GM12878 (cell line): ENCODE measurements at places on chromosomes 11 and 22.

GRCh38 chr11:66996609-66997273 lies 21.6 kb downstream of the C11orf86 start:
- DNase-seq, result no peak

GRCh38 chr11:134733646-134734045 lies 321.6 kb upstream of the B3GAT1 start:
- DNase-seq, result no peak

DNA sequence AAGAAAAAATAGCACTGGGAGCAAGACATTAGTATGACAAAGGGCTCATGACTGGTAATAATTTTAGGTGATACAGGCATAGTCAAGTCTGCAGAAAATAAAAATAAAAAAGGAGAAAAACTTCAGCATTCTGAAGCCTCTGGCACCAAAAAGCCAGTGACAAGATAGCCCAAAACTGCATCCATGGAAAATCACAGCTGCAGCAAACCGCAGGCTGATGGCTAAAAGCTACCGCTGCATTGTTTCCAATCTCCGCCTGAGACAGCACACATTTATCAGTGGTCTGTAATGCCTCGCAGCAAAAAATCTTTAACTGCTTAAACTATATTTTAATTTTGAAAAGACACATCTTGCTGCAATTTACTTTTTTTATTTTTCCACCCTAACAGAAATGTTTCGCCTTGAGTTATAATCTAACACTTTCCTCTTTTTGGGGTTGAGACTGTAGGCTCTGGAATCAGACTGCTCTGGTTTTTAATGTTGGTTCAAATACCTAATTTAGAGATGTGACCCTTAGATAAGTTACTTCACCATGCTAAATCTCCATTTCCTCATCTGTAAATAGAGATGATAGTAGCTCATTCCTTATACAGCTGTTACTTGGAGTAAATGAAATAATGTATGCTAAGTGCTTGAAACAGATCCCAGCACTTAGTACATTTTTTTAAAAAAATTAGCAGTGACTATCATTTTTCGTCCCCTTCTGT lies 42.0 kb upstream of the FIBIN start:
- no peak for DNase-seq

GRCh38 chr11:69791276-69792180 lies 16.4 kb upstream of the FGF4 start:
- DNase-seq, result no peak

GRCh38 chr11:7021318-7021717 lies 1.0 kb downstream of the NLRP14 start:
- DNase-seq, result no peak

DNA sequence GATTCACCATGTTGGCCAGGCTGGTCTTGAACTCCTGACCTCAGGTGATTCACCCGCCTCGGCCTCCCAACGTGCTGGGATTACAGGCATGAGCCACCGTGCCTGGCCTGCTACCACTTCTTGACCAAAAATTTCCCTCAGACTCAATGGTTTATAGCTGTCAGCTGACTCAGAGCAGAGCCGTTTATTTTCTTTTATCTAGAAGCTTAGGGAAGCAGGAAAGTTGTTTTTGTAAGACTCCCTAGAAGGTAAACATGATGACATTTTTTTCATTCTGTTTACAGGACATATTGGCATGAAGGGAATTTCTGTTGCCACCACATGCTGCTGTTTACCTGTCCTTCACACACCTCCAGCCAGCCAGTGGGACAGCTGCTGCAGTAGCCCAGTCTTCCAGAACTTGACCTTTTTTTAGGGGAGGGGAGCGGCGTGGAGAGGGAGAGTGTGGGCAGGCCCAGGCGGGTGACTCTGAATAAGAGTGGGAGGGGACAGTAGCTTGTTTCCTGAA lies 56.1 kb upstream of the PTPRJ start:
- DNase-seq, result no peak

- DNase-seq, result no peak
Measured at GRCh38 chr11:63883791-63884190, 33.2 kb downstream of the RCOR2 start.

DNA sequence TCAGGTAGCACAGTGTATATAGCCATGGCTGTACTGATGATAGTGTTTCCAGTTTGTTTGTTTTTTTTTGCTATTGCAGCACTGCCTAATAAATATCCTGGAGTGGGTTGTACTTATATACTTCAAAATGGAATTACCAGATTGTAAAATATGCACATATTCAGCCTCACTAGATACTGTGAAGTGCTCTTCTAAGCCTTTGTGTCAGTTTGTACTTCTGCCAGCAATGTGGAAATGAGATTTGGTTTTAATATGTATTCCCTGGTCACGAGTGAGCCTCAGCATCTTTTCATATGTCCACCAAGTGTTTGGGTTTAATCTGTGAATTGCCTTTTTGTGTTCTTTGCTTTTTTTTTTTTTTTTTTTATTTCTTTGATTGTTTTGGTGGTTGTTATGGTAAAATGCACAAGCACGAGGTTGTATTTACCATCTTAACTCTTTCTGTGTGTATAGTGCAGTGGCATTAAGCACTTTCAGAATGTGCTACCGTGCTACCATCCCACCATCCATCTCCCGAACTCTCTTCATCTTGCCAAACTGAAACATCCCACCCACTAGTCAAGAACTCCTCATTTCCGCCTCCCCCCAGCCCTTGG lies 34.9 kb downstream of the ST3GAL4 start:
- DNase-seq, result no peak

- DNase-seq, result peak; percentile 32
Measured at GRCh38 chr11:68120273-68121066, 718 bp downstream of the CHKA start.

- DNase-seq, result no peak
Measured at GRCh38 chr11:27465629-27466028, 7.0 kb downstream of the LGR4 start.

DNA sequence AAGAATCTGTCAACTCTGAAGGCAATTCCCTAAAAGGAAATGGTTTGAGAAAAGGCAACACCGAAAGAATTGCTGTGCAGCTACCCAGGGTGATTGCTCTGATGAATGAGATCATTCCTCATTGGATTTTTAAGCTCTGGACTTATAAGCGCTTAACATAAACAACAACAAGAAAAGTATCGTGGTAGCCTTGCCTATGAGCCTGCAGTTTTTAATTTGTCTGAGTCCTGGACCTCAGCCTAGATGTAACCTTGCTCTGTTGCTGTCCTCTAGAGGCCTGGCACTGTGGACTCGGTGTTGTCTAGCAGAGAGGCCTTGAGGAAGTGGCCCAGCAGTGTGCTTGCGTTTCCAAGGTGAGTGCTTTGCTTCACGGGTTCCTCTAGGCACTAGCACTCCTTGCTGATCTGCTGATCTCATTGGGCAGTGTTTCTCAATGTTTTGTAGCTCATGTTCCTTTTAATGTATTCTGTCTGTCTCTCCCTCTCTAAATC lies 20.4 kb downstream of the CCDC81 start:
- no peak for DNase-seq

DNA sequence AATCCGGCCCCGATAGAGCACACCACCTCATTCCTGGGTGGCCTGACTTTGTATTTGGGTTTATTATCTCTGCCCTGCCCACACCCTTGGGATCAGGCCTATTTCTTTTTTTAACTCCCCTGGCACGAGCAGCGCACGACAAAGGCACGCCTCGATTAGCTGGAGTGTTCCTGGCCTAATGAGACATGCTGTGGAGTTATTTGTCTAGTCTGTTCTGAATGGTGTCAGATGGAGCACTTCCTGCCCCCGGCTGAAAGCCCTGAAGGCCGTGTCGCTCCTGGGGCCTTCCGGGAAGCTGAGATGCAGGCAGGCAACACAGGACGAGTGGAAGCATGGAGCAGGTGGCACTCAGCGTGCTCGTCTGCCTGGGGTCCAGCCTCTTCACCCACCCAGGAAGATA lies 47.1 kb downstream of the LARGE1 start:
- no peak for DNase-seq

DNA sequence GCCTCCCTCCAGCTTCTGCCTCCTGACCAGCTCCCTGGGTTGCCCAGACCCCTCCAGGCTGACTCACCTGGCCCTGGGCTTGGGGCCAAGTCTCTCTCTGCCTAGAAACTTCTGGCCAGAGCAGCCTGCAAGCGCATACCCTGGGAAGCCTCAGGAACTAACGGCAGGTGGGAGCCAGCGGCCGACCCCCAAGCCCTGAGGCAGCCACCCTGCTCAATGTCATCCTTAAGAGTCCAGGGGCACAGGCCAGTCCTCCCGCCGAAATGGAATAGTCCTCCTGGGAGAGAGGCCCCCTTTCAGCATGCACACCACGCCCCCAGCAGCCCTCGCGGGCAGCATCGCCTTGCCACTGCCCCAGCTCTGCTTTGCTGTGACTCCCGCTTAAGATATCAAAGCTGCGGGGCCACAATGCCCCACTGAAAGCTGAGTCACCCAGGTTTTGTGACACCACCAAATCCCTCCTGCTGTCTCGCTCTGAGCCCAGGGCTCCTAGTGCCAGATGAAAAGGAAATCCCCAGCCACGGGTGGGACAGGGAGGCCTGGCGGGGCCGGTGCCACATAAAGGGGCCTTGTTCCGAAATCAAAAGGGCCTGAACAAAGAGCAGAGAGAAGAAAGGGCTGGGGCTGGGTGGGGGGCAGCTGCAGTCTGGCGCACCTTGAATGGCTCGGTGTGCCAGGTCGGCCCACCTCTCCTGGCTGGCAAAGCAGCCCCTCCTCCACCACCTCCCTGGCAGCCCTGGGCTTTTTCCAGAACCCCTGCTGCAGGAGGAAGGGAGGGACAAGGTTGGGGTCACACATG lies 21.4 kb upstream of the FGF3 start:
- DNase-seq, result no peak

GRCh38 chr11:65102142-65103095 lies 6.4 kb downstream of the VPS51 start:
- DNase-seq, result no peak

GRCh38 chr22:37069719-37070118 lies 18.2 kb downstream of the KCTD17 start:
- DNase-seq, result no peak

DNA sequence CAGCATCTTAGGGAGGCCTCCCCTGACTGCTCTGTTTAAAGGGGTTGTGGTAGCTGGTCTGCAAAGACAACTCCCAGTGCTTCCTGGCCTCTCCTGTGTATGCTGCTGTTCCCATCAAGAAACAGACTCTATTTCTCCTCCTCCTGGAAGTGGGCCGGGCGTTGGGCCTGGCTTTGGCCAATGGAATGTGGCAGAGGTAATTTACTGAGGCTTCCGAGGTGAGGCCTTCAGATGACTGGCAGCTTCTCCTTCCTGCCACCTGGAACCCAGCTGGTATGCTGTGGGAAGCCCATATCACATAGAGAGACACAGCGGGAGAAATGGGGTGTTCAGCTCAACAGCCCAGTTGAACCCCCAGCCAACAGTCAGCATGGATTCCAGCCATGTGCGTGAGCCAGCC lies 25.1 kb upstream of the EIF3D start:
- DNase-seq, result no peak

- no peak for DNase-seq
Measured at GRCh38 chr11:63804259-63804658, 9.0 kb upstream of the SPINDOC start.

GRCh38 chr11:3710485-3711259 lies 39.5 kb upstream of the CHRNA10 start:
- DNase-seq, result no peak

- no peak for DNase-seq
Measured at GRCh38 chr11:78698612-78699011, 123.9 kb upstream of the NARS2 start.
